ENCODE measurements at places on chromosomes 13 and 19.

- no peak for DNase-seq
Measured at GRCh38 chr19:2613507-2614295, 88.8 kb downstream of the GNG7 start.

DNA sequence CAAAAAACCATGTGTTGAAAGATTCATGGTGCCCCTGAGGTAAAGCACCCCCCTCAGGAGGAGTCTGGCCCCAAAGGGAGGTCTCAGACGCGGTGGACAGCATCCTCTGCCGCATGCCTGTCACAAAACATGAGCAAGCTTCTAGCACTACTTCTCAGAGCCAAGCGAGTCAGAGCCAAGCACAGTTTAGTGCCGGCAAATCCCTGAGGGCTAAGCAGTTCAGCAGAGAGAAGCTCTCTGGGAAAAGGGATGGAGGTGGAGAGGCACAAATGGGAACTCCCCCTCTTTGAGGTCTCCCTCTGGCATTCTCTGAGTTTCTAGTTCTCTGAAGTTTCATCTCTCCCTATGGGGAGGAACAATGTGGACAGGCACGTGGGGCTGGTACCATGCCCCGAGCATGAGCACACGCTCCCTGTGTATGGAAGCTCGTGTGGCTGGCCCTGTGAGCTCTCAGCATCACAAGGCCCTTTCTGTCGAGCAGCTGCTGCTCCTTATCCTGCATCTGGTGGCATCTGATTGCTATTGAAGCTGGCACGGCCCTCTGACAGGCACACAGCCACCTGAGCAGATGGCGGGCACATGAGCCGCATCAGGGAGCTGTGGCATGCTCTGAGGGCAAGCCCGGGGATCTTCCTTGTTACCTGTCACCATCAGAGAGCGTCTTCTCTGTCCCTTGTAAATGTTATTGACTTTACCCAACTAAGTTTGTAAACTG is 325.1 kb downstream of the SLC7A1 start:
- no peak for DNase-seq

GRCh38 chr19:14553042-14553938 is 18.6 kb downstream of the NDUFB7 start:
- DNase-seq: no peak

GRCh38 chr19:9720541-9720940 is 45.6 kb upstream of the ZNF562 start:
- DNase-seq: no peak

DNA sequence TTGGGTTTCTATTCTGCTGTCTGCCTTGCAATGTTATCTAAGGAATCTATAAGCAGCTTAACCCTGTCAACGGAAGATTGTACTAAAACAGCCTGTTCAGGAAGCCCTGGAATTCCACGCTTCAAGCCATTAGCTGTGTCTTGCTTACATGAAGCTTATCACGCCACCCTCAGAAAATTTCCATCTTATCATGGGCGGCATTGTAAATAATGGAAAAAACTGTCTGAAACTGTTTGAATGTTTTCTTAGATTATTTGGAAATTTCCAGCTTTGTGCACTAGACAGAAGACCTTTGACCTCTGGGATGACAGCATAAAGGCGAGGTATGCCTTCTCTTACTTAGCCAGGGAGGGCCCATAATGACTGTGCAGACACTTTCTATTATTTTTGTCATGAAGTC is 319.7 kb downstream of the KCNRG start:
- no peak for DNase-seq

- no peak for DNase-seq
Measured at GRCh38 chr13:71797517-71797916, 69.5 kb downstream of the DACH1 start.

GRCh38 chr19:18742324-18742723 is 48.8 kb downstream of the COMP start:
- no peak for DNase-seq

DNA sequence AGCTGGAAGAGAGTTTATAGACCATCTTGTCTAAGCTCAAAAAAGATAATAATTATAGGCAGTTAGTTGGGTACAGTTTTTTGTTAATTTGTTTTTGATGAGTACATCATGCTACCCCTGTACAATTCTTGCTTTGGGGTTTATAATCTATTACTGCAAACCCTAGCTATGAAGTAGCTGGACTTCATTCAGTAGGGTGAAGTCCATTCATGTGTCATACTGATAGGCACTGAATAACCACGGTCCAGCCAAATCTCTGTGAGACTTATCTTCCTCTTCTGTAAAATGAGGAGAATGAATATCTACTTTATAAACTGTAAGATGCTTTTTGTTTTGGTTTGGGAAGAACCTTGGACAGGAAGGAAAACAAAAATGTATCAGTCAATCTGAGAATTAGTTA is 19.5 kb downstream of the SLC46A3 start:
- no peak for DNase-seq

DNA sequence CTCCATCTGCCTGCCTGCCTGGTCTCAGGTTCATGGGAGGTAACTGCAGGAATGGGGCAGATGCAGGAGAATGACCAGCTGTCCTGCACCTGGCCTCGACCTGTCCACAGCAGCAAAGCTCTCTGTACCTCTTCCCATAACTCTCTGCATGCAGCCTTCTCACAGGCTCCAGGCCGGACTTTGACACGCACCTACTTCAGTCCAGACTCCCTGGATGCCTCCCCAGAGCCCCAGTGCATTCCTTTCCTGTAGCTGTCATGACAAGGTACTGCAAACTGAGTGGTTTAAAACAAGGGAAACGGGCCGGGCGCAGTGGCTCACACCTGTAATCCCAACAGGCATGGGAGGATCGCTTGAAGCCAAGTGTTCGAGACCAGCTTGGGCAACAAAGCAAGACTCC is 3.3 kb downstream of the NANOS2 start:
- no peak for DNase-seq

GRCh38 chr13:42055500-42056085 is 7.1 kb downstream of the DGKH start:
- no peak for DNase-seq

GRCh38 chr19:44943801-44944249 is 1.8 kb downstream of the APOC4 start:
- DNase-seq: no peak

DNA sequence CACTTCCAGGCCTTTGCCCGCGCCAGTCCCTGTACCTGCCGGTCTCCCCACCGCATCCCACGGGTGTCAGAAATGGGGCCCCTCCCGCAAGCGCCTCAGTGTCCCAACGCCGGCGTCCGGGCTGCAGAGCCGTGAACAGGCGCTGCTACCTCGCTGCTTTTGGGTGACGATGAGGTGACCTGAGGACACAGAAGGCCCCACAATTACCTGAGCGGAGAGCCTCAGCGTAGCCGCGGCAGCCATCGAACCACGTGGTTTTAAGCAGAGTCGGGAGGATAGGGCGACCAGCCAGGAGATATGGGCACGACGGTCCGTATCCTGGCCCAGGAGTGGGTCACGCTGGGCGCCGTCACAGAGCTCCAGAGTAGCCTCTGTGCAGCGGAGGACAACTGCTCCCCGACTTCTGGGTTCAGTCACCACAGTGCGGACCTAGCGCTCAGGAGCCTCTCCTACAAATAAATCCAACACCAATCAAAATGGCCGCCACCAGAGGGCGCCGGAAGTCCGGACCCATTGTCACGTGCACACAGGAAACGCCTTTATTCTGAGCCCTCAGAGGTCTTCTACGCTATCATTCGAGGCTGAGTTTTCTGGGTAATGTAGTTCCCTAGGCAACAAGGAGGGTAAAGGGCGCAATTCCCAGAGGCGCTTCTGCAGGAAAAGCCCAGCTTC is at the start of gene ZNF814:
ZNF814 (minus strand) TSS at position 478 of the 672 bp plus-strand sequence; CDS start at position 243, 235 bp downstream.
- DNase-seq: peak; percentile 87

GRCh38 chr19:31331536-31331935 is 17.7 kb downstream of the TSHZ3 start:
- no peak for DNase-seq

DNA sequence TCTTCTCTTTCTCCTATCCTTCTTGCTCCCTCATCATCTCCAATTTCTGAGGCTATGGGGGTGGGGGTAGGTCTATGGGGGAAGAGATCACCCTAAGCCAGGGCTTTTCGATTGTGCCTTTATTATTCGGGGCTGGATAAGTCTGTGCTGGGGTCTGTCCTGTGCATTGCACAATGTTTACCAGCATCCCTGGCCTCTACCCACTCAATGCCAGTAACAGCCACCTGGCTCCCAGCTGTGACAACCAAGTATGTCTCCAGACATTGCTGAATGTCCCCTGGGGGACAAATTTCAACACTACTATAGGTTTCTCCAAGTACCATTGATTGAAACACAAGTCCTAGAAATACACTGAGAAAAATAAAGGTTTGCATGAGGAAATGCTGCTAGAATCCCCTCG is 13.2 kb downstream of the CBY2 start:
- DNase-seq: no peak

DNA sequence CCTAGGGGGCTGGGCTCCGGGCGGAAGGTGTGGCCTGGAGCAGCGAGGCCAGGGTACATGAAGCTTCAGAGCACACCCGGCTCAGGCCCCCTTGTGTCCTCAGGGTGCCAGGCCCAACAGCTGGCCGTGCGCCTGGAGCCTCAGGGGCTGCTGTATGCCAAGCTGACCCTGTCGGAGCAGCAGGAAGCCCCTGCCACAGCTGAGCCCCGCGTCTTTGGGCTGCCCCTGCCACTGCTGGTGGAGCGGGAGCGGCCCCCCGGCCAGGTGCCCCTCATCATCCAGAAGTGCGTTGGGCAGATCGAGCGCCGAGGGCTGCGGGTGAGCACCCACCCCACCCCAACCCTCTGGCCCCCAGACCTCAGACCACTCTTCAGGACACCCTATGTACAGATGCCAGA is 3.2 kb downstream of the SYDE1 start:
- no peak for DNase-seq

DNA sequence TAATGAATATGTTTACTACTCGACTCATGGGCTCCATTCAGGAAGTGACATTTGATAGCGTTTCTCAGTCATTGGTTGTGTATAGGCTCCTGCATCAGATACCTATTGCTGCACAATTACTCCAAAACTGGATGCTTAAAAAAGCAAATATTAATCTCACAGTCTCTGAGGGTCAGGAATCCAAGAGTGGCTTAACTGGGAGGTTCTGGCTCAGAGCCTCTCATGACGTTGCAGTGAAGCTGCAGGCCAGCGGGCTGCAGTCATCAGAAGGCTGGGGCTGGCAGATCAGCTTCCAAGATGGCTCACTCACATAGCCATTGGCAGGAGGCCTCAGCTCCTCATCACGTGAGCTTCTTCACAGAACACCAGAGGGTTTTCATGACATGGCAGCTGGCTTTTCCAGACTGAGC is 525.1 kb upstream of the NBEA start:
- DNase-seq: no peak

DNA sequence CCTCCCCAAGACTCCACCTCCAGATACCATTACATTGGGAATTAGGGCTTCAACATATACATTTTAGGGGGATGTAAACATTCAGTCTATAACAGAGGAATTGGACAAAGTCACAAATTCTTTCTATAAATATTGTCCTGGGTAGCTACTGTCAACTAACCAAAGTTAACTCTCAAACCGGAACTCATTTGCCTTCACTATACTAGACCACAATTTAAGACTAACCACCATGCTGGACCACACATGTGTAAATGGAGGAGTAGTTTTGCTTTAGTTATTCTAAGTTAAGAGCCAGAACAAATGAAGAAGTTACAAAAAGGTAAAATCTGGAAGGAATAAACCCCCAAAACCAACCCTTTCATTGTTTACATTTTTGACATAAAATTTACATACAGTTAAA is 222.8 kb downstream of the NDFIP2 start:
- DNase-seq: no peak

DNA sequence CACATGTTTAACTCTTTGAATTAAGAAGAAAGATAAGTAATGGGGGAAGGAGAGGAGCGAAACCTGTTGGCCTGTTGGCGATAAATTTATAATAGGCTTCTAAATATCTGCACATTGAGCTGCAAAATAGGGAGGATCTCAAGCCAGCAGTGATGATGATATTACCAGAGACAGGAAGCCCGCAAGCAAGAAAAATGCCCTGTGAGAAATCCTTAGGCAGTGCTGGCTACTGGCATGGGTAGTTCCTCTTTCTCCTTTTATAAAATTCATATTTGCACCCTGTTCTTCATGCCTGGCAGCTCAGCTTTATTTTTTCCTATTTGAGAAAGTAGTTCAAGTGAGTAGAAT is 858 bp upstream of the USP12 start:
- no peak for DNase-seq

GRCh38 chr19:50797429-50797780 is 7.2 kb downstream of the ACP4 start:
- DNase-seq: no peak

- no peak for DNase-seq
Measured at GRCh38 chr19:7554990-7555864, 19.7 kb downstream of the PNPLA6 start.

DNA sequence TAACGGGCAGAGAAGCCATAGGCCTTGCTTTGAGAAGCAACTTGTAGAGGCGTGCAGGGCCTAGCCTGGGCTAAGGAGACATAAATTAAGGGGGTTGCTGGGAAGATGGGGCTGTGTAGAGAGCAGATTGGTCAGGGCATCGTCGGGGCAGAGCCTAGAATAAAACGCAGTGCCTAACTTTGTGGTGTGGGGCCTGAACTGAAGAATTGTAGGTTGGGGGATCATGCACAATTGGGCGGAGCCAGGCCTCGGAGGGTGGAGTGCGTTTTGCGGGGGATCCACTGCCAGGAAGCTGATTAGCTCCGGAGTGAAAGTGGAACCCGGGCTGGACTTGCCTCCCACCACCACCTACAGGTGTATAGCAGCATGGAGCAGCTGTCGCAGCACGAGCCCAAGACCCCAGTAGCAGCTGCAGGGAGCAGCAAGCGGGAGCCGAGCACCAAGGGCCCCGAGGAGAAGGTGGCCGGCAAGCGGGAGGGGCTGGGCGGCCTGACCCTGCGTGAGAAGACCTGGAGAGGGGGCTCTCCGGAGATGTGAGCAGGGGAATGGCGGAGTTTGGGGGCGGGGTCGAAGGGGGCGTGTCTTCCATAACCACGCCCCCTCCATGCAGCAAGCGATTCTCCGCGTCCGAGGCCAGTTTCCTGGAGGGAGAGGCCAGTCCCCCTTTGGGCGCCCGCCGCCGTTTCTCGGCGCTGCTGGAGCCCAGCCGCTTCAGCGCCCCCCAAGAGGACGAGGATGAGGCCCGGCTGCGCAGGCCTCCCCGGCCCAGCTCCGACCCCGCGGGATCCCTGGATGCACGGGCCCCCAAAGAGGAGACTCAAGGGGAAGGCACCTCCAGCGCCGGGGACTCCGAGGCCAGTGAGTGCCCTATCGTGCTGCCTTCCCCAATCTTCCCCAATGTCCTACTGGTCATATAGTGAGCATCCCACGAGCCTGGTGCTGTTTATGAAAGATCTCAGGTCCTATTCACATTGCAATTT is 13.8 kb downstream of the DNASE2 start:
- peak; percentile 89 for DNase-seq

GRCh38 chr13:73300718-73301425 is 242.1 kb downstream of the KLF5 start:
- DNase-seq: no peak

GRCh38 chr13:112818040-112818697 is 128.3 kb downstream of the ATP11A start:
- DNase-seq: no peak

GRCh38 chr19:38800577-38801347 is 11.8 kb downstream of the LGALS7B start:
- DNase-seq: no peak

- DNase-seq: no peak
Measured at GRCh38 chr13:38990693-38991092, at the start of gene STOML3. Gene STOML3, minus strand, starts transcription at chr13:38990831. Its CDS starts 110 bp downstream, at chr13:38990721.

Data from mesothelial cell of epicardium (in vitro differentiated cells).